EL (cell line): ENCODE measurements at places on chromosomes 11 and 22.

DNA sequence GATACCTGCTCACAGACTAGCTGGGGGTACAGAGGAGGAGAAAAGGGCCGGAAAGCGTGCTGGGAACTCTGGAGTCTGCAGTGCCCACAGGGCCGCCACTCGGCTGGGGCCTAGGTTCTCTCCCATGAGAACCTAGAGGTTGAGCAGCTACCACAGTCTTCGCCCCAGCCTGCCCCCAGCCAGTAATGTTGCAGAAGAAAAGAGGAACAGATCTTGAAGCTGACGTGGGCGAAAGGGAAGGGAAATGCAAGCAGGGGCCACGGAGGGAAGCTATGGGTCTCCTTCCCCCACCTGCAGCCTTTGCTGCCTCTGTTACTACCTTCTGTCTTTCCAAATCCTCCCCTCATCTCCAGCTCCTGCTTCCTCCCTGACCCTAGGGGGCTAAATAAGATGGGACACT, 28.8 kb upstream of the P2RY2 start:
- no peak for DNase-seq

GRCh38 chr22:33781411-33781810, 138.9 kb downstream of the LARGE1 start:
- DNase-seq = no peak

DNA sequence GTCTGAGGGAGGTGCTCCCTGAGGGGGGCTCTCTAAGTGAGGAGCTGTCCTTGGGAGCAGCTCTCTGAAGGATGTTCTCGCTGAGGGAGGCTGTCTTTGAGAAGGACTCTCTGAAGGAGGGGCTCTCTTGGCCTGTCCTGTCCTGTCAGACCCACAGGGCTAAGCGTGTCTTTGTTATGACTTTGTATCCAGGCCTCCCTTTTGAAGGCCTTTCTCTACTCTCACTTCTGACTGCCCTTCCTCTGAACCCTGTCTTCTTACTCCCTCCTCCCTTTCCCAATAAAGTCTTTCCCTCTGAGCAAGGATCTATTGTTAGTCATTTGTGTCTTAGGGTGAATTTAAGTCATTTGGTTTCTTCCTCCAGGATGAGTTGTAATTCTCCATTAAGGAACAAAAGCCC, 330.1 kb upstream of the PLET1 start:
- no peak for DNase-seq

DNA sequence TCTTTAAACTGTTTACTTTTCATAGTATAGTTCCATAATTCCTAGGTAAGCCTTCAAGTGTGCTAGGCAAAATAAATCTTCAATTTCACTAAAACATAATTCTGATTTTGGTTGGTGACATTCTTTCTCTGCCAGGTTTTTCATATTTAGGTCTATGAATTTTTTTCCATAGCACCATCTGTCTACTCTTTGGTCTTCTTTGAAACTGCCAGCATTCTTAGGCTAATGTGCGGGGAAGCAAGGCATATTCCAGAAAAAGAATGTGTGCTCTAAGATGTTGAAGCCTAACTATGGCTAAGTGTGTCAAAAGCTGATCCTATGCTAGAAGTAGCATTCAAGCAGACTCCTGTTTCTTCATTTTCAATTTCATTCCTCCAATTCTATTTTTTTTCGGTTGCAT, 213.9 kb upstream of the C11orf87 start:
- DNase-seq = no peak

DNA sequence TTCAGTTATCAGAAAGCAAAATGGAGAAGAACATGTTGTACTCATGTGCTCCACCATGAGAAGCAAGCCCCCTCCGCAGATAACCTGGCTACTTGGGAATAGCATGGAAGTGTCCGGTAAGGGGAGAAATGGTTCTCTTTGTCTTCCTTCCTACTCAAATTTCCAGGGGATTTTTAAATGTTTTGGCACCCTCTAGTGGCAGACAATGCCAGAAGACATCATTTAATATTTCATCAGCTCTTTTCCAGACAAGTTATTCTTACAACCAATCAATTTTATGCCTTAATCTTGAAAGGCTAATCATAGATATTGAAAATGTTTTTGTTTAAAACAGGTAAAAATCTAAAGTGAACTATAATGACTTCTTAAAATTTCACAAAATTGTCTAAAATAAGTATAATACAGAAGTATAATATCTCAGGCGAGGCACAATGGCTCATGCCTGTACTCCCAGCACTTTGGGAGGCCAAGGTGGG, 15.7 kb downstream of the CRTAM start:
- DNase-seq = peak; percentile 80

- DNase-seq = no peak
Measured at GRCh38 chr11:132237781-132238180, 867.4 kb downstream of the NTM start.

DNA sequence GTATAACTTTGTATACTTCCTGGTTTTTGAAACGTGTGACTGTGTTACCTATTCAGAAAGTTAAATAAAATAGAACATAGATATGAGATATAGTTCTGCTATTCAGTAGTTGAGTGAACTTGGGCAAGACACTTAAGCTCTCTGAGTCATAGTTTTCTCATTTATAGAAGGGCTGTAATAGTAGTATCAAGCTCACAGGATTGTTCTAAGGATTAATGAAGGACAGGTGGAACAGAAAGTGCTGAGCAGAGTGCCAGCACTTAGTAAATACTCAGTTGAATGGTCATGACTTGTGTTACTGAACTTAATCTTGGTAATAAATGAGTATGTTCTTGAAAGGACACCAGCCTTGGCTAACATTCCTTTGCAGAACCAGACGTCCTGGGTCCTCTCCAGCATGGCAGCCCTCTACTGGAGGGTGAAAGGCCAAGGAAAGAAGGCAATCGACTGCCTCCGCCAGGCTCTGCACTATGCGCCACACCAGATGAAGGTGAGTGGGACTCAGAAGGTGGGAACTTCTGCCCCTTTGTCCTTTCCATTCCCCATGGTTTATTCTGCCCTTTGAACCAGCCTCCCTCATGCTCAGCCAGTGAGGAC, 131.2 kb downstream of the TTC17 start:
- no peak for DNase-seq

GRCh38 chr11:82714346-82715174, 19.1 kb downstream of the FAM181B start:
- no peak for DNase-seq

- DNase-seq = no peak
Measured at GRCh38 chr22:28956506-28956905, 73.1 kb downstream of the ZNRF3 start.

DNA sequence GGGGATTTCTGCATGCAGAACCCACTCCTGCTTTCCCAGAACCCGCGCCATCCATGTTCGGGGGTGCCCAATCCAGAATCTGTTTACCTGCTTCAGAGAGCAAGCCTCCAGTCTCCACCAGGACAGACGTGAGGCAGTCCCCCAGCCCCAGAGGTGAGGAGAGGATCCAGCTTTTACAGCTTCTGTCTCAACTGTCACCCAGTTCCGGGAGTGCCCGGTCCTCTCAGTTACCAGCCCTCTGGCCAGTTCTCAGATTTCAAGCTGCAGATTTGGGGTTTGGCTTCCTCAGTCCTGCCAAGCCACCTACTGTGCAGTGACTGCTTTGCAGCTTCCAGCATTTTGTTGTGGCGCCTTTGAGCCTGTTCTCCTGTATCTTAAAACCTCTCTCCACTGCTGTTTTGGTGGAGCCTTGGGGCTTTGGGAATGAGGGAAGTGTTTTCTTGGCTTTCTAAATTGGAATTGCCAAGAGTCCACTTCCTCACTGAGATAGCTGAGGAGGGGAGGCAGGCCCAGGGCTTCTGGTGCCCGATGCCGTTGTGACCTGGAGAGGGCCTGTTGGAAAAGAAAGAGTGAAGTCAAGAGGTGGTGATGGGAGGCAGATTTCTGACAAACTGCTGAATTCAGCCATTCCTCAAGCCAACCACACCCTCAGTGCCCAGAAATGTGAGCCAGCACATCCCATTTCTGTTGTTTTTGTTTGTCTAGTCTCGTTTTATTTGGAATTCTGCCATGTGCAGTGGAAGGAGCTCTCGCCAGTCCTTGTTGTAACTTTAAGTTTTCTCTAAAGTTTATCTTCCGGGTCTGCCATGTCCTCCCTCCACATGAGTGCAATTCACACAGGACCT, 513.4 kb downstream of the TBC1D22A start:
- no peak for DNase-seq

DNA sequence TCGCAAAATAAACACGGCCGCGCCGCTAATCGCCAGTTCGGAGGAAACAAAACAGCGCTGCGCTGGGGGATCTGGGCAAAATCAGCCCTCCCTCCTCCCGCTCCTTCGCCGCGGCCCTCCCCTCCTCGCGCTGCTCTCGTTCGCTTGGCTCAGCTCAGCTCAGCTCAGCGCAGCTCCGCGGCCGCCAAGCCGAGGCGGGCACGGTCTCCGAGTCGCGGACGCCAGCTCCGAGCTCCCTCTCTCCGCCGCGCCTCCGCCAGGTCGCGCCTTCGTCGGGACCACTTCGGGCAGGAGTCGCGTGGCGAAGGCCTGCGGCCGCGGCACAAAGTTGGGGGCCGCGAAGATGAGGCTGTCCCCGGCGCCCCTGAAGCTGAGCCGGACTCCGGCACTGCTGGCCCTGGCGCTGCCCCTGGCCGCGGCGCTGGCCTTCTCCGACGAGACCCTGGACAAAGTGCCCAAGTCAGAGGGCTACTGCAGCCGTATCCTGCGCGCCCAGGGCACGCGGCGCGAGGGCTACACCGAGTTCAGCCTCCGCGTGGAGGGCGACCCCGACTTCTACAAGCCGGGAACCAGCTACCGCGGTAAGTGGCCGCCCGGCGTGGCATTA, at the start of gene SPON1:
Gene SPON1 (plus strand): TSS at position 162 of the 607 bp plus-strand sequence. CDS start 182 bp downstream, at position 344.
- DNase-seq = no peak

- peak; percentile 88 for DNase-seq
Measured at GRCh38 chr22:38788021-38788816, 5.7 kb downstream of the DNAL4 start.

DNA sequence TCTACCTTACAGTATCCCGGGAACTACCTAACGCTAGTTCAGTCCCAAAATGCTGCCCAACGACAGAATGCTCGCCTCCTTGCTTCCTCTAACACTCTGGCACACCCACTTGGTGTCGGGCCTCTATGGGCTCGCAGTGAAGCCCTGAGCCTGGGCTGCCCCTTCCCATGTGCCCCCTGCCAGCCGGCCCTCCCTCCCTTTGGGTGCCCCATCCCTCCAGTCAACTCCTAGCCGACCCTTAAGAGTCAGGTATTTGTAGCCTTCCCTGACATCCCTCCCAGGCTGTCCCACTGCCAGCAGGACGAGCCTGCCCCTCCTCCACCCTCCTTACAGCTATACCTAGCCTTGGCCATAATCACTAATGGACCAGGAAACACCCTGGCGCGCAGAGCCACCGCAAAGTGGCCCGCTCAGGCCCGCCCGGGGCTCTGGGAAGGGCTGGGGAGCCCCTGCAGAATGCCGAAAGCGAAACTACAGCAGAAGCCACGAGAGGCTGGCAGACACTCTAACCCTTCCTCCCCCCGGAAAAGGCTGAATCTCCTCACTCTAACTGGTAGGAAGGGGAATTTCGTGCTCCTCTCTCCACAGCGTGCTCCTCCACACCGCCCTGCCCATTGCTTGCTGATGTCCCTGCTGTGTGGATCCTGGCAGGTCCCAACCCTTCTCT, 8.2 kb downstream of the CBX7 start:
- DNase-seq = peak; percentile 59

DNA sequence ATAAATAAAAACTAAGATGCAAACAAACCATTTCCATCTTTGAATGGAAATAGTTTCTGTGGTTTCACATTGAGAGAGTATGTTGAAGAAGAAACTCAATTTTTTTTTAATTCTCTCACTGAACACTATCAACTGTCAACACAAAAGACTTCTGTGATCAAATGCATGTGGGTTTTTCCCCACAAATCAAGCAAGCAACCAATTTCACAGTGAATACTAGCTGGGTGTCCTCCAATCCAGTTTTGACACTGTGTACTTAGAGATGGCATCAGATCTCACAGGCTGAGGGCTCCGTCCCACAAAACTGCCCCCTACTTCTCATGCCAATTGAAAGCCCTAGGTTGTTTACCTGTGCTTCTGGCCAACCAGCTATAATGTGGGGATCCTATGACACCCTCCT, 34.5 kb downstream of the CTSC start:
- no peak for DNase-seq

GRCh38 chr11:70326365-70326811, 55.9 kb downstream of the PPFIA1 start:
- DNase-seq = no peak

GRCh38 chr11:36775756-36776155, 177.7 kb upstream of the RAG2 start:
- no peak for DNase-seq

GRCh38 chr11:33900159-33900840, 8.4 kb upstream of the LMO2 start:
- DNase-seq = no peak

GRCh38 chr11:122197066-122197987, 81.3 kb upstream of the BLID start:
- peak; percentile 99 for DNase-seq

DNA sequence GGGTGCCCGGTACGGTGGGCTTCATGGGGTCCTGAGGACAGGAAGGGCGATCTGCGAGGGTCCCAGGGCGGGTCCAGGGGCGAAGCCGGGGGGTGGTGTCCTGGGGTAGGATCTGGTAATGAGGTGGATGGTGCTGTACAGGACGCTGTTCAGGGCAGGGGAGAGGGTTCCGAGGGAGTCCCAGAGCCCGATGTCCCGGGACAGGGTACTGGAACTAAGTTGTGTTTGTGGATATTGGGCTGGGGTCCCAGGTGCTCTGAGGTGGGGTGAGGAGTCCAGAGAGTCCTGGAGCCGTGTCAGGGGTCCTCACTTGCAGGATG, 426 bp downstream of the LZTR1 start:
- no peak for DNase-seq

- DNase-seq = no peak
Measured at GRCh38 chr11:30411383-30411782, 88.5 kb downstream of the ARL14EP start.

DNA sequence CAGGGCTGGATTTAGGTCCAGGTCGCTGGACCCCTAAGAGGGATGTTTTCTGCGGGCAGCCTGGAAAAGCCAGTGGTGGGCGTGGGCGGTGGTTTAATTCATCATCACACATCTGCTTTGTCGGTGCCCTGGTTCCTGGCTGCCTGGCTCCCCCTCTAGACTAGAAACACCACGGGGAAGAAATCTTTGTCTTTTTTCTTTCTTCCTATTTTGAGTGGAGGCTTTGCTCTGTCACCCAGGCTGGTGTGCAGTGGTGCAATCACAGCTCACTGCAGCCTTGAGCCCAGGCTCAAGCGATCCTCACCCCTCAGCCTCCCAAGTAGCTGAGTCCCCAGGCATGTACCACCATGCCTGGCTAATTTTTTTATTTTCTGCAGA, 86.6 kb upstream of the LINC01488 start:
- DNase-seq = no peak

DNA sequence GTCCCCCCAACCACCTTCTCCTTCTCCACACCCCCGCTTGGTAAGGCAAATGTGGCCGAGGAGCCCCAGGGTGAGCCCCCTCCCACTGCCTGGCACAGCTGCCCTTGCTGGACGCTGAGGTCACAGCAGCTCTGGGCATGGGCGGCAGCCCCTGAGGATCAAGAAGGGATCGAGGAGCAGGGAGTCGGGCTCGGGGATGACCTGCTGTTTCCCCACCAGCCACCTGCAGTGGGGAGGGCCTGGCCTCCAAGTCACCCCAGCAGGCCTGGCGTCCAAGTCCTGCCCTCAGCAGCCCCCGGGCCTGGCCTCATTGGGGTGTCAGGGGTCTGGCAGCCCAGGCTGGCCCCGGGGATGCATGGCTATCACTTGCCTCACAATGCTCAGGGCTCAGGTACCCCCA, 23.7 kb downstream of the MUC5AC start:
- no peak for DNase-seq
